ENCODE measurements at places on chromosomes 13 and 19.

GRCh38 chr13:98458431-98458830, 118.5 kb downstream of the STK24 start:
- no peak for DNase-seq

DNA sequence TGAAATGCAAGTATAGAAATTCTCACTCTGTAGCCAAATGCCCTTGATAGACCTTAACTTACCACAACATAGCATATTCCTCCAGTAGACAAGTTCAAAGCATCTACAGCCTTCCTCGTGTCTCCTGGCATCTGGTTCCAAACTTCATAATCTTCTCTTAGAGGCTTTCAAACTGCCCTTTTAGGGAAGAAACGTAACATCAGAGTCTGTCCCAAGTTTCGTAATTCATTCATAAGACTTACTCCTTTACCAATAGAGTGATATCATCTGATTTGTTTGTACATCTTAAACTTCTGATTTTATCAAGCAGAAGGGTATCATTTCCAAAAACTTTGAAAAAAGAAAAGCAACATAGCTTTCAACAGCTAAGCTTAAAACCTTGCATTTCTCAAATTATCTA, 137.4 kb downstream of the SPRY2 start:
- DNase-seq, result no peak

DNA sequence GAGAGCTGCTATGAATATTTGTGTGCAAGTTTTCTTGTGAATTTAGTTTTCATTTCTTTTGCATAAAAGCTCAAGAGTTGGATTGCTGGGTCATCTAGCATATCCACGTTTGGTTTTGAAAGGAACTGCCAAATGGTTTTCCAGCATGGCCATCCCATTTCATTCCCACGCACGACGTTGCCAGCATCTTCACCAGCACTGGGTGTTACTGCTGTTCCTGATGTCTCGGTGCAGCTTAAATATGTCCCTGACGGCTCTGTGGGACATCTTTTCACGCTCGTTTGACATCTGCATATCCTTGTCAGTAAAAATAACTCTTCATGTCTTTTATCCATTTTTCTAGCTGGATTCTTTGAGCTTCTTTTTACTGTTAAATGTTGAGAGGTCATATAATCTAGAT, 123.7 kb downstream of the ATP11A start:
- no peak for DNase-seq

DNA sequence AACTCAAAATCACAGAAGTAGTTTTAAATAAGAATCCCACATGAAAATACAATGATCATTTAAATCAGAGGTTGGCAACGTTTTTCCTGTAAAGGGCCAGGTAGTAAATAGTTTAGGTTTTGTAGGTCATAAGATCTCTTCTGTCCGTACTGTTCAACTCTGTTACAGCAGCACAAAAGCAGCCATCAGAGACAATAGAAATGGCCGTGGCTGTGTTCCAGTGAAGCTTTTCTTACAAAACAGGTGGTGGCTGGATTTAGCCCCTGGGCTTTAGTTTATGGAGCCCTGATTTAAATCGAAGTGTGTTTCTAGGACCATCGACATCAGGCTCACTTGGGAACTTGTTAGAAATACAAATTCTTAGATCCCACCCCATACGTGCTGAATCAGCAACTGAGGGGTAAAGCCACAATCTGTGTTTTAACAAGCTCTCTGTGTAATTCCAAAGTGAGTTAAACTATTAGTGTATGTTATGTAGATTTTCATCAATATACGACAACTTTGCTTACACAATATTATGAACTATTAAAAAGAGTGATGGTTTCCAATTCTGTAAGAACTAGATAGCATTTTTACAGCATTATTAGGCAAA, 54.8 kb upstream of the MIR17HG start:
- DNase-seq, result no peak

GRCh38 chr19:43780706-43781525, at the start of gene KCNN4:
TSS of gene KCNN4 (minus strand) at chr19:43780973. CDS start at chr19:43780861, 112 bp downstream.
- peak; percentile 88 for DNase-seq

DNA sequence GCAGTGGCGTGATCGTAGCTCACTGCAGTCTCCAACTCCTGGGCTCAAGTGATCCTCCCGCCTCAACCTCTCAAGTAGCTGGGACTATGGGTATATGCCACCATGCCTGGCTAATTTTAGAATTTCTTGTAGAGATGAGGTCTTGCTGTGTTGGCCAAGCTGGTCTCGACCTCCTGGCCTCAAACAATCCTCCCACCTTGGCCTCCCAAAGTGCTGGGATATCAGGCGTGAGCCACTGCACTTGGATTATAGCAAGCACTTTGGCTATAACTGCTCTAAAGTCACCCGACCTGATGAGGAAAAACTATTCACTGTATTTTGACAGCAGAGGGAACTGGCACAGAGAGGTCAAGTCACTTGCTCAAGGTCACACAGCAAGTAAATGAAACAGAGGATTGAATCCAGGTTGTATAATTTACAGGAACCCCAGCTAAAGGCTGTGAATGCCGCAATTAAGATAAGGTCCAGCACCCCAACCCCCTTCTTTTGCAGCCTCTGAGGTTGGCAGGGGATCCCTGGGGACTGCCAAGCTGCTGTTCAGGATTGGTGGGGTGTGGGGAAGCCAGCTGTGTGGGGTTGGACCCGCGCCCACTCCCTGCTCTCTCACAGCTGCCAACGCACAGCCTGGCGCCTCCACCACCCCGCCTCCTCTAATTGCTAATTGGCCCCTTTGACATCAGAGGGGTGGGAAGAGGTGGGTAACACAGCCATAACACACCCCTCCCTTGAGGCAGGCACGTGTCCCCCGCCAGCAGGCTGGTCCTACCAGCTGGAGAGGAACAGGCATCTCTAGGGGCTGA, 6.0 kb downstream of the TMIGD2 start:
- DNase-seq, result no peak

- no peak for DNase-seq
Measured at GRCh38 chr13:90628471-90628870, 719.0 kb upstream of the MIR17HG start.

- no peak for DNase-seq
Measured at GRCh38 chr19:19399733-19400433, 5.6 kb upstream of the GATAD2A start.

- DNase-seq, result no peak
Measured at GRCh38 chr13:73742982-73743381, 391.2 kb downstream of the KLF12 start.

GRCh38 chr13:110280231-110280813, 26.6 kb downstream of the COL4A1 start:
- no peak for DNase-seq

DNA sequence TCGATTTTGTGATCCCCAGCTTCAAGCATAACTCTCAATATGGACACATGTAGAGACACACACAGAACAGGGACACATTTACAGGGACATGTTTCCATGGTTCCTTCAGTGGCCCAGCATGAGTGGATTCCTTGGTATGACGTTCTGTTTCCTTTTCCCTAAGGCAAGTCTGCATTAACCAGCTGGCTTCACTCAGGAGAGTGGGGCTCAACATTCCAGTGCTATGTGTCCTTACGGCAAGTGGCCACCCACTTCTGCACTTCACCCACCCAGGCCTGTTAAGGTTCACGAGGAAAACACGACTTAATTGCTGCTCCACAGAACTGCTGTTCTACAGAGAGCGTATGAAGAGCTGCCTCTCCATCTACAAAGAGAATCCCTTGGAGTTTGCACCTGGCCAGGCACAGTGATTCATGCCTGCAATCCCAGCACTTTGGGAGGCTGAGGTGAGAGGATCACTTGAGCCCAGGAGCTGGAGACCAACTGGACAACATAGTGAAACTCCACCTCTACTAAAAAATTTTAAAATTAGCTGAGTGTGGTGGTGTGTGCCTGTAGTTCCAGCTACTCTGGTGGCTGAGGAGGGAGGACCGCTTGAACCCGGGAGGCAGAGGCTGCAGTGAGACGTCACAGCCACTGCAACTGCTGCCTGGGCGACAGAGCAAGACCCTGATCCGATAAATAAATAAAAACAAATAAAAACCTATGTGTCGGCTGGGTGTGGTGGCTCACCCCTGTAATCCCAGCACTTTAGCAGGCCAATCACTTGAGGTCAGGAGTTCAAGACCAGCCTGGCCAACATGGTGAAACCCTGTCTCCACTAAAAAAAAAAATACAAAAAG, 32.5 kb downstream of the BRD4 start:
- DNase-seq, result no peak

DNA sequence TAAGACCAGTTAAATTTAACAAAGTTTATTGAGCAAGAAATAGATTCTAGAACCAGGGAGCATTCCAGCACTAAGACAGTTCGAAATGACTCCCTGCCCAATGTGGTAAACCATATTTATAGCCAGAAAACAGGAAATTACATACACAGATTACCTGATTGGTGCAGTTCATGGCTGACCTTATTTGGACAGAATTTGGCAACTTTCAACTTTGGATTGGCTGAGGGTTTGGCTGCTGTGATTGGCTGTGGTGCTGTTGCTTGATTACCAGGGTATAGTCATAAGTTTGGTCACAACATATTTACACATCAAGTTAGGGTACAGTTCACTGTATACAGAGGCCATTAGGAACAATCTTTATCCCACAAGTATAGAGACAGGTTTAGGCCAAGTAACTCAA, 984.8 kb upstream of the MIR17HG start:
- no peak for DNase-seq

DNA sequence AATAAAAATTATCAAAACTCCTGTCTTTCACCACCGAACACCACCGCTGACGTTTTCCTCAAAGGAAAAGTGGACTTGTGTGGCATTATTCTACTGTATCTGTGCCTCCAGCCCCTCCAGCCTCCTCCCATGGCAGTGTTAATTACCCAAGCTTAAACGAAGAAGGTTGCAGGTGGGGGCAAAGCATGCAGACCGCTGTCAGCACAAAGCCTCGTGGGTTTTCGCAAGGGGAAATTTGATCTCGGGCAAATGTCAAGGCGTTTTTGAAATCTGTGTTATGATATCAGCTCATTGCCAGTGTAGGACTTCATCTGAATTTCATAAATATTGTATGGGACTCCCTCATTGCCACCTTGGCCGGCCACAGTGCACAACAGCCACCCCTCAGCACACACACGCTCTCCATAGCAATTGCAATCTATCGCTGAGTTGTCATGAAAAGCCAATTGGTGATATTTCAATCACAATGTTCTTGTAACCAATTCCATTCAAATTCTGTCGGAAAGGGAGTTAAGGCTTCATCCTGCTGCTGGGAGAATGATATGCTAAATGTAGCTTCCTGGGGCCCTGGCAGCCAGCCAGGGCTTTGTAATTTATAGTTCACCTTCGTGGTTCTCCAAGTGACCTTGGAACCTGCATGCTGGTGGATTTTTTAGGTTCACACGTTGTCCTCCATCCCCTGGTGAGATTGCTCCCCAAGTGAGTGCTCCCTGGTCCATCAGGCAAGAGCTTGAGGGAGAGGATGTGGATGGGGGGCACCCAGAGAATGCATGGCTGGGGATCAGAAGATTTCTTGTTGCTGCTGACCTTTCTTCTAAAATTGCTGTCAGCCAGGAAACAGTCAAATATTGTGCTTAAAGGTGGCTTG, 16.6 kb downstream of the CHST8 start:
- no peak for DNase-seq

- peak; percentile 14 for DNase-seq
Measured at GRCh38 chr19:38556521-38557174, 61.1 kb downstream of the MAP4K1 start.

DNA sequence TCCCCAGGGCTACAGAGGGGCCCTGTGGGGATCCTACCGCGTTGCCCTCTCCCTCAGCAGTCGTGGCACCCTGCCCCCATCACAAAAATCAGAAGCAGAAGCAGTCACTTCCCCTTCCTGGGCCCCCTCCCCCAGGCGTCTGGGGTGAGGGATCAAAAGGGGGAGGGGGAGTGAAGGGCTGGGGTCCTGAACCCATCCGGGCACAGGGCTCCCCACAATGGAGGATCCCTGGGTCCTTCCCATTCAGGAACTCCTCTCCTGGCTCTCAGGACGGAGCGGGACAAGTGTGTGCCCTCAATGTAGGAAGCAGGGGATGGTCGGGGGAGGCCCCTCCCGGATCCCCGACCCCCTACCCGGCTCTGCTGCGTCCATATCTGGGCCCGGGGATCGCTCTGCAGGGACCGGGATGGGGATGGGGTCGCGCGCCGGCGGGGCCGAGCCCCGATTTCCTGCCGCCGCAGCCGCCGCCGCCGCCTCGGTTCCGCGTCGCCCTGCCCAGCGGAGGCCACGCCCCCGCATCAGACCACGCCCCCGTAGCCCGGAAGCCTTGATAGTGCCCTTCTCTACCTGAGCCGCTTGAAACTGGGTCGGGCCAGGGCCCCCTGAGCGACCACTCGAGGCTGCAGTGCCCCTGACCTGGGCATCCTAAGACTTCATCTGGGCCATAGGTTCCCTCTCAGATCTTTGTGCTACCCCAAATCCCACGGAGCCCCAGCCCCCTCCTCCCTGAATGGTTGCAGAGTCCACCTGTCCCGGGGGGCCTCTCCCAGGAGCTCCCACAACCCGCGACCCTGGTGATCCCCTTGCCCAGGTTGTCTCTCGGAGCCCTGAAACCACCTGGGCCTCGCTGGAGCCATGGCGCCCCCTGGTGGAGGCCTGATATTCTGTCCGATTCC, at the start of gene GMIP:
GMIP (minus strand) TSS at position 500 of the 896 bp plus-strand sequence; CDS start at position 372, 128 bp downstream.
- peak; percentile 89 for DNase-seq

- DNase-seq, result no peak
Measured at GRCh38 chr13:112693831-112694497, 4.1 kb downstream of the ATP11A start.

- no peak for DNase-seq
Measured at GRCh38 chr13:112729408-112729807, 39.6 kb downstream of the ATP11A start.

DNA sequence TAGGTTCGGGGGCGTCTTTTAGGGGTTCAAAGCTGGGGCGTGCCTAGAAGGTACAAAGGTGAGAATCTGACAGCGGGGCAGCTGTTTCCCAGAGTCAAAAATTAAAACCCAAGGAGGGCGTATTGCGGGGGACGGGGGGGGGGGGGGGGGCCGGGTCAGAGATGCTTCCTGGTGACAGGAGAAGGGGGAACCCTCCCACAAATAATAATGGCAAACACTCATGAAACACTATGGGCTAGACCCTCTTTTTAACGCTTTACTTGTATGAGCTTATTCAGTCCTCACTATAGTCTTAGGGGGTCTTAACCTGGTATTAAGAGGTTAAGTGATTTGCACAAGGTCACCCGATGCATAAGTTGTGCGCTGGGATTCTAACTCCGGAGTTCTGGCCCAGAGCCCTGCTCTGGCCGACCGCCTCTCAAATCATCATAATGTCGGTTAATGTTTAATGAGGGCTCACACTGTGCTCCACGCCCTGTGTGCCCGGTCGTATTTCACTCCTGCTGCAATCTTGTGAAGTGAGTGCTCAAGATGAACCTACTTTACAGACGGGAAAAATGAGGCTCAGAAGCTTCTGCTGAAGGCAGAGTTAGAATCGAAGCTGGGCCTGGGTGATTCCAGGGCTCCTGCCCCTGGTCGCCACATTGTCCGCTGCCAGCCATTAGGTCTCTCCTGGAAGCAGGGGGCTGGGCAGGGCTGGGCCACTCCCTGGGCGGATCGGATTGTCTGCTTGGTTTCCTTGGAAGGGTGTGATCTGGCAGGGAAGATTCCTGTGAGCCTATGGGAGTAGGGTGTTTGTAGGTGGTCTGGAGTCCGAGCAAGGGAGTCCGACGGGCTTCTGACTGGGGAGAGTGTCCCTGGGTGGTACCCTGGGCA, 964 bp downstream of the PAK4 start:
- DNase-seq, result no peak

- no peak for DNase-seq
Measured at GRCh38 chr19:37304190-37304883, 66.6 kb upstream of the ZNF527 start.
